ENCODE measurements at places on chromosomes 4 and X. TPM values are rescaled to one million over a fixed set of nuclear protein-coding genes. Genes with fewer than 3 reads are reported as not detected.

The MBNL3 gene
- total RNA-seq: 51.4 TPM

The H2BW2 gene
- not detected for total RNA-seq

The MECP2 gene
- 35.6 TPM for total RNA-seq

The PNMA6A gene
- total RNA-seq: 2.6 TPM

DNA sequence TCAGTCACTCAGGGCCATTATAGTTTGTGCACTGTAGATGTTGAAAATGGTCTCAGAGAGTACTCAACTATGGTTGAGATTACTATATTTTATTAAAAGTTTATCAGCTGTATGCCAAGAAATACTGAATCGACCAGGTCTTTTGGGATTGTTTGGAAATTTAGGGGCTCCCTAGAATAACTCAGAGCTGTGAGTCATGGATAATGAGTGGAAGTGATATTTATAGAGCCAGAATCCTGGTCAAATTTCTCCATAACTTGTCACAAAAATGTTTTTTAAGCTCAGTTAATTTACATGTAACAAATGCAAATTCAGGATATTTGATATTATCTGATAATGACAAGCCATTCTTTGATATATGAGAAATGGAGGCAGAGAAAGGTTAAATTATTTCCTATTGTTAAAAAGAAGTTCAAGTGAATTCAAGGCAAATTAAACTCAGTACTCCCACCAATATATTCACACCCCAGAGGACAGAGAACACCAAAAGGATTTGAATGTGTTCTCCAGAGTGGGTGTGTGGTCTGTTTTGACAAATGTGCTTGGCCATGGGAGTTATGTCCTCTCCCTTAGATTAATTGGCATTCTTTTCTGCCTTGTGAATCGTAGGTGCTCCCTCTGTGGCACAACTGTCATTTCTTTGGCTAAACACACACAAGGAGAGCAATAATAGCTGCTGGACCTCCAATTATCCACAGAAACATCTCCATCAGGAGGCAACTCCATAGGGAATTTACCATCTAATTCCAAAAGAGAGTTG, 37.7 kb downstream of the ARHGAP24 start:
- no peak for DNase-seq

- DNase-seq: peak; percentile 55
These were observed 27.3 kb upstream of the SORBS2 start for GRCh38 chr4:185839194-185839712.

- DNase-seq: peak; percentile 1
These were observed 15.5 kb upstream of the CYLC1 start for GRCh38 chrX:83845397-83845796.

DNA sequence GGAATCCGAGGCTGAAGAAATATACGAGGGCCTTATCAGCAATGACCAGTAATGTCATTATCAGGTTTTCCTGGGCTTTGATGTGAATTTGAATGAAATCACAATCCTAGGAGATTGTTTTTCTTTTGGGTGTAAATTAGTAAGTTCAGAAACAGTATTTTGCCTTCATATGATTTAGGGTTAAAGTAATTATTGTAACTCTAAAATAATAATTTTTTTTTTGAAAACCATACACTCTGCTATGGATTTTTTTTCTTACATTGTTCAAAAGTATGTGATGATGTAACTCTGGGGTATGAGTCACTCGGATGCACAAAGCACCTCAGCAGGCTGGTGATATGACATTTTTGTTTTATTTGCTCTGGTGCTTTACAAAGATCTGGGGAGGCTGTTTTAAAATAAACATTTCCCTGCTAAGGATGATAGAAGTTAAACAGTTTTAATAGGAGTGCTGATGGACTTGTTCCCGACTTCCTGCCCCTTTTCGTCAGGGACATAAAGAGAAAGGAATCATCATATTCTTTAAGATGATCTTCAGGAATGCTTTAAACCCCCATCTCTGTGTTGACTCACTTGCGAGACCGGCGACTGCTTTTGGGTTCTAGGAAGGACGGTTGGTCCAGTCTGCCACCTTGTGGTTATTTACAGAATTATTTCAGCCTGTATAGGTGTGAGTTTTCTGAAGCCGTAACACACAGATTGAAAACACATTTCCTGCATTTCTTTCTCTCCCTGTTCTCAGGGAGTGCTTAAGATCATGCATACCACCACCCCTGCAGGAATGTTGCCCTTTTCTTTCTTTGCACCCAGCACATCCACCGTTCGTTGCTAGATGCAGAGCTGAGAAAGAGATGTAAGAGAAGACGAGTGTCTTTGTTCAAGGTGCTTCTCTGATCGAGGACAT, 72.5 kb downstream of the RAPGEF2 start:
- peak; percentile 78 for DNase-seq

GRCh38 chr4:5707778-5708448, 446 bp downstream of the EVC2 start:
- DNase-seq: no peak

- no peak for DNase-seq
These were observed 294.7 kb downstream of the NAF1 start for GRCh38 chr4:162871990-162872389.
